ENCODE measurements at places on chromosomes 11 and 22. TPM values are rescaled to one million over a fixed set of nuclear protein-coding genes. Genes with fewer than 3 reads are reported as not detected.

FAM83F gene
- 0.15 TPM for total RNA-seq

WNT7B gene
- not detected for total RNA-seq

- peaks cover 3% of the 10 kb centered on the region for H3K4me1 ChIP-seq
- H3K36me3 ChIP-seq: no peaks in the 10 kb centered on the region
- DNase-seq: peak; percentile 85
- peak overlapping the region; percentile 44 for H3K27ac ChIP-seq
- no peak overlapping the region for H3K4me3 ChIP-seq
- no peaks in the 10 kb centered on the region for H3K27me3 ChIP-seq
These were observed 59.0 kb downstream of the LRP5 start for GRCh38 chr11:68371171-68372041.

DCDC1 gene
- 0.52 TPM for total RNA-seq

SLC5A1 gene
- not detected for total RNA-seq

DNA sequence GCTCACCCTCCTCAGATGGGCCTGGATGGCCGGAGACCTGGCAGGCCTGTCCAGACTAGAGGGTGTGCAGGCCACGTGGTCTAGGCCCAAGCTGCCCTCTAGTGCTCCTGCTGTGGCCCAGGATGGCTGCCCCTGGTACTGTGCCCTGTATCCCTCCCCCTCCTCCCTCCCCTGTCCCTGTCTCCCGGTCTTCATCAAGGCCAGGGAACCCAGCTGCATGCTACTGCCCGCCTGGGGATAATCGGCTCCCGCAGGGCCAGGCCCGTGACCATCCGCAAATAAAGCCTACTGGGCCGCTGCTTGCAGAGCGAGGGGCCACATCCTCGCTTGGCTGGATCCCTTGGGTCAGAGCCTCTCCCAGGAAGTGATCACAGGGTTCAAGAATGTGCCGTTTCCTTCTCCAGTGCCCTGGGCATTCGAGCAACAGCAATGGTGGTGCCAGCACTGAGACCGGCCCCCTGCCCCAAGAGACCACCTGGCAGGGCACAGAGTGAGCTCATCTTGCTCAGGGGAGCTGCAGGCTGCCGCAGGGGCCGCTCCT is 51.1 kb downstream of the WNT7B start:
- no peak for DNase-seq
- H3K4me1 ChIP-seq: no peaks in the 10 kb centered on the region
- no peaks in the 10 kb centered on the region for H3K36me3 ChIP-seq

NEAT1 gene
- 1,734 TPM for total RNA-seq

SHISAL1 gene
- total RNA-seq: 3.2 TPM

SCUBE1 gene
- total RNA-seq: 18.7 TPM

GRCh38 chr11:6328321-6328720 is 8.0 kb upstream of the CAVIN3 start:
- no peak for DNase-seq
- no peaks in the 10 kb centered on the region for H3K27me3 ChIP-seq
- peak overlapping the region; percentile 36 for H3K27ac ChIP-seq
- H3K36me3 ChIP-seq: no peaks in the 10 kb centered on the region
- no peak overlapping the region for H3K4me3 ChIP-seq

- H3K27me3 ChIP-seq: no peaks in the 10 kb centered on the region
- no peaks in the 10 kb centered on the region for H3K36me3 ChIP-seq
- no peak for DNase-seq
These were observed 485.3 kb downstream of the TBC1D22A start for GRCh38 chr22:47247579-47248240.

BTBD18 gene
- total RNA-seq: not detected

TPBGL gene
- total RNA-seq: 0.36 TPM

- no peak overlapping the region for H3K27ac ChIP-seq
- H3K4me3 ChIP-seq: no peak overlapping the region
- peak; percentile 35 for DNase-seq
- no peaks in the 10 kb centered on the region for H3K4me1 ChIP-seq
- H3K36me3 ChIP-seq: no peaks in the 10 kb centered on the region
- no peaks in the 10 kb centered on the region for H3K27me3 ChIP-seq
These were observed 83.0 kb downstream of the CDKN1C start for GRCh38 chr11:2802389-2803185.

DNA sequence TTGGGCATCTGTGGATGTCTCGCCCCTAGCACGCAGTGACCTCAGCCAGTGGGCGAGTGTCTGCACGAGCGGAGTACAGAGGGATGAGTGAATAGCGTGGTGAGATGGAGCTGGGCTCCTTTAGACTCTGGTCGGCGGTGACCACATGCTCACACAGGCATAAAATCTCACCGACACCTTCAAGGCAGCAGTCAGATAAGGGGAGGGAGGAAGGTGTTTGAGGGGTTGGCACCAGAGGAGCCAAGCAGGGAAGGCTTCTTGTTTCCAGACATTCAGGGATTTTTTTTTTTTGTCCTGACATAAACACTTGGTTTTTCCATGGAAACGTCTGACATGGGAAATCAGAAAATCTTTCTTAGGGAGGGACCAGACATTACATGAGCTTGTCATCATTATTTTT is 35.8 kb downstream of the GRIK4 start:
- H3K27me3 ChIP-seq: no peaks in the 10 kb centered on the region
- H3K4me1 ChIP-seq: no peaks in the 10 kb centered on the region
- no peak for DNase-seq

OR51B5 gene
- total RNA-seq: 0.71 TPM

DNA sequence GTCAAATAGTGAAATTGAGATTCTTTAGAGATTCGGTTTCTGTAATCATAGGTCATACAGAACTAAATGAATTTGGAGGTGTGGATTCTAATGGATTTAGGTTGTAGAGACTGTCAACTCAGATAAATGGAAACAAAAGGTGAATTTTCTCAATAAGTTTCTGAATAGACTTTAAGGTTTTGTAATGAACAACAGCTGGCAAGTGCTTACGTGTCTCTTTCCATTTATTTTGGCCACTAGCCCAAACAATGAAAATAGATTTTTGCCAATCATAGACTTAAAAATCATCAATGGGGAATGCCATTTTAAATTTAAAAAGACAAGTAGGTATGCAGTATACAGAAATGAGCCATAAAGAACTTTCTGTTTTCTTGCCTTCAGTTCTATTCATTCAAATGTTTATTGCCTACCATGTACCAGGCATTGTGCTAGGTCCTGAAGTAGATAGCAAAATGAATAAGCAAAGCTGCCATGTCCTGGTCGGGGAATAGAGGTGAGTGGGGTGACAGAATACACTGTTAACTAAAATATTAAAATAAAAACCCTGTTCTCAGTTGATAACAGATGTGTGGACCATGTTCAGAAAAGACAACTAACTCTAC is 16.9 kb upstream of the TMEM135 start:
- H3K27ac ChIP-seq: no peak overlapping the region
- no peaks in the 10 kb centered on the region for H3K36me3 ChIP-seq
- no peak overlapping the region for H3K4me3 ChIP-seq
- no peak for DNase-seq

DNA sequence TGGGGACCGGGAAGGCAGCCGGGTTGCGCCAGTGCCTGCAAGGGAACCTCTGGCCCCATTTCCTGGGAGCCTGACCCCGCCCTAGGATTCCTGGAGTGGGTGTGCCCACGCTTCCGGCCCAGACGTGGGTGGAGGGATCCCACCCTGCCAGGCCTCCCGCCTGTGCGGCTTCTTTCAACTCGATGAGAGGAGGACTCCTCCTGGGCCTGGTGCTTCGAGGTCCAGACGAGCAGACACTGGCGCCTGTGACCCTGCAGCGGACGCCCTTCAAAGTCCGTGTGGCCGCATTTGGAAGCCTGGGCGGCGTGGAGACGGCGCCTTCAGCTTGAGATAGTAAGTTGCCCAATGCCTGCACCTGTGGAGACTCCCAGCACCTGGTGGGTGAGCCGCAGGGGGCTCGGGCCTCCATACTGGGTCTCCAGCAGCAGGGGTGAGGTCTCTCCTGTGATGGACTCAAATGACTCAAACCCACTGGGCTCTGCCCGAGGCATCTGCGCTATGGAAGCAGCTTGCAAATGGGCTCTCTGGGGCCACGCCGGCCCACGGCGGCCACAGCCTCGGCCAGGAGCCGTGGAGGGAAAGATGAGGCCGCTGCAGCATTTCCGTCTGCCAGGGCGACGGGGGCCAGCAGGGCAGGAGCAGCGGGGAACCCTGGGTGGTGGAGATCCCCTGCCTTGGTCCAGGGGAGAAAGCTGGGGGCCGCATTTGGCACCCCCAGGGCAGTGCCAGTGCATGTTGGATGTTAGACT is 64.3 kb upstream of the PPARA start:
- H3K4me3 ChIP-seq: no peak overlapping the region
- H3K27me3 ChIP-seq: no peaks in the 10 kb centered on the region
- no peaks in the 10 kb centered on the region for H3K36me3 ChIP-seq
- peaks cover 6% of the 10 kb centered on the region for H3K4me1 ChIP-seq
- H3K27ac ChIP-seq: peak overlapping the region; percentile 68
- DNase-seq: peak; percentile 89

BRSK2 gene
- 1.0 TPM for total RNA-seq

DNA sequence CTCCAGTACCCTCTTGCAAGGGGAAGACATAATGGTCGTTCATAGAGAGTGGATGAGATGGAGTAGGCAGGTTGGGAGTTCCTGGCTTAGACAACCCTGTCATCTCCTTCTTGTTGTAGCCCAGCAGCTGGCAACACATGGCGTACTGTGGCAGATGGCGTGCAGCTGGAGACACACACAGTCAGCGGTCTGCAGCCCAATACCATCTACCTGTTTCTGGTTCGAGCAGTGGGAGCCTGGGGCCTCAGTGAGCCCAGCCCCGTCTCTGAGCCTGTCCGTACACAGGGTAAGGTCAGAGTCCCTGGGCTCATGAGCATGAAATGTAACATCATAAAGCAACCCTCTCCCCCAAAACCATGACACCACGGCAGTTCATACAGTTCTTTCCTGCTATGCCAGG is 8.7 kb downstream of the ROBO3 start:
- no peaks in the 10 kb centered on the region for H3K36me3 ChIP-seq
- no peaks in the 10 kb centered on the region for H3K27me3 ChIP-seq
- no peak overlapping the region for H3K27ac ChIP-seq
- no peaks in the 10 kb centered on the region for H3K4me1 ChIP-seq

OR52A1 gene
- not detected for total RNA-seq

DNA sequence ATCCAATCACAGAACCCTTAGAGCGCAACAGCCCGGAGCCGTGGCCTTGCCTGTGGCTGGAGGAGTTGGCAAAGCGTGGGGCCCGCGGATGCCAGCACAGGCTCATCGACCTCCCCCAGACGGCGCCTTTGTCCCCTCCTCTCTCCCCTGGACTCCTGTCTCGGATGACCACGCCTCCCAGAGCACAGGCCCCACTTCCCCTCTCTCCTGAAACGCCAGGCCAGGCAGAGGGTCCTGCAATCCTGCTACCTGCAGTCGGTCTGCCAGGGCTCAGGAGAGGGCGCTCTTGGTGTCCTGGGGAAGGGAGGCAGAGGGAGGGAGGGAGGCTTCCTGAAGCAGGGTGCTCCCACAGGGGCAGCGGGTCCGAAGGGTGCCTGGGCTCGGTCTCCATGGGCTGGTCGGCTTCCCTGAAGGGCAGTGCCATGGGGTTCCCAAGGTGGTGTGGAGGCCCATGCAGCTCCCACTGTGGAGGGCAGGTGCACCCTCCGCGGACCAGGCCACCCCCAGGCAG is 16.6 kb upstream of the TTLL12 start:
- H3K27me3 ChIP-seq: no peaks in the 10 kb centered on the region
- H3K4me3 ChIP-seq: no peak overlapping the region
- no peaks in the 10 kb centered on the region for H3K4me1 ChIP-seq
- H3K27ac ChIP-seq: no peak overlapping the region
- peak; percentile 38 for DNase-seq
- no peaks in the 10 kb centered on the region for H3K36me3 ChIP-seq

GRCh38 chr11:86547727-86548126 is 124.7 kb downstream of the ME3 start:
- no peak overlapping the region for H3K4me3 ChIP-seq
- H3K27ac ChIP-seq: peak overlapping the region; percentile 94
- H3K4me1 ChIP-seq: peaks cover 10% of the 10 kb centered on the region

DNA sequence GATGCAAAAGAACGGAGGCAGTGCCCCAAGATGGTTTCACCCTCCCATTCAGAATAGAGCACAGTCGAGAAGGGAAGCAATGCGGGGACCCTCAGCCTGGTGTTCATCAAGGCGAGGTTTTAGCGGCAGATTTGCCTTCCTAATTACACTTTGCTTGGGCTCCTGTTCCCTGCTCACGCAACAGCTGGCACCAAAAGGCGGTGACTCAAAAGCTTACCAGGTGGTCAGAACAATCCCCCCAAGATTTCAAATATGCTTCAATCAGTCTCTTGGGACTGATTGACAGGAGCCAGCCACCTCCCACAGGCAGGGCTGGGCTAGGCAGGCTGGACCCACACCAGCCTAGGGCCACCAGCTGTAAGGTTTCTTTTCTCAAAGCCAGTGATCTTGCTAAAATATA is 14.2 kb downstream of the IGSF9B start:
- no peak overlapping the region for H3K4me3 ChIP-seq
- no peak for DNase-seq
- H3K27me3 ChIP-seq: no peaks in the 10 kb centered on the region
- H3K36me3 ChIP-seq: no peaks in the 10 kb centered on the region
- no peak overlapping the region for H3K27ac ChIP-seq

CABP2 gene
- not detected for total RNA-seq

TEX54 gene
- total RNA-seq: not detected

- DNase-seq: no peak
- H3K36me3 ChIP-seq: no peaks in the 10 kb centered on the region
- H3K27me3 ChIP-seq: no peaks in the 10 kb centered on the region
- H3K4me3 ChIP-seq: no peak overlapping the region
- H3K4me1 ChIP-seq: no peaks in the 10 kb centered on the region
- H3K27ac ChIP-seq: no peak overlapping the region
These were observed 5.5 kb downstream of the PHRF1 start for GRCh38 chr11:581752-582151.

TUBA8 gene
- 2.6 TPM for total RNA-seq

DNA sequence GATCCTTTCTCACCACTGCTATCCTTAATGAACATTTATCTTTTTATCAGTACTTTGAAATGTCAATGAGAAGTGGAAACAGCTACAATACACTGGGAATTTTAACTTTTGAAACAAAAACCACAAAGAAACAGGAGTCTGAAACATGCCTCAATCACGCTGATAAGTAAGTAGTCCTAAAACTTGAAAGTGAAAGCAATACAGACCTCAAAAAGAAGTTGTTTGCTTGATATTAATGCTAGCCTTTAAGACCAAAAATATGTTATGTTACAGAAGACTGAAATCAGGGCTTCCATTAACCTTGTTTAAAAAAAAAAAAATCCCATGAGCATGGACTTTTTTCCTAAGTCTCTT is 21.3 kb downstream of the PHF21A start:
- no peaks in the 10 kb centered on the region for H3K27me3 ChIP-seq
- no peak overlapping the region for H3K27ac ChIP-seq
- H3K4me1 ChIP-seq: peaks cover 4% of the 10 kb centered on the region
- no peaks in the 10 kb centered on the region for H3K36me3 ChIP-seq
- DNase-seq: no peak
- H3K4me3 ChIP-seq: no peak overlapping the region

DNA sequence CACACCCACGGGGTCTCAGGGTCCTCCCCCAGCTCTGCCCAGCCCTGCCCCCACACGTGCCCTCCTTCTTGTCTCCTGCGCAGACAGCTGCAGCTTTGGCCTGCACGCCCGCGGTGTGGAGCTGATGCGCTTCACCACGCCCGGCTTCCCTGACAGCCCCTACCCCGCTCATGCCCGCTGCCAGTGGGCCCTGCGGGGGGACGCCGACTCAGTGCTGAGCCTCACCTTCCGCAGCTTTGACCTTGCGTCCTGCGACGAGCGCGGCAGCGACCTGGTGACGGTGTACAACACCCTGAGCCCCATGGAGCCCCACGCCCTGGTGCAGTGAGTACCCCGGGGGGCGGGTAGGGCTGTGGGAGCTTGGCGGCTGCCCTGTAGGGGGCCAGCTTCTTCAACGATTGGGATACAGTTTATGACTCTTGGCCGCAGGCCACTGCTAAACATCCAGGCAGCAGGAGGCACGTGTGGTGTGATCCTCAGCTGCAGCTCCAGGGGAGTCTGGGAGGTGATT is 30.8 kb downstream of the ST14 start:
- H3K27ac ChIP-seq: no peak overlapping the region
- H3K4me1 ChIP-seq: no peaks in the 10 kb centered on the region
- no peak overlapping the region for H3K4me3 ChIP-seq
- no peaks in the 10 kb centered on the region for H3K36me3 ChIP-seq
- H3K27me3 ChIP-seq: no peaks in the 10 kb centered on the region
- DNase-seq: no peak
